Vagina (tissue), 2 donors: ENCODE measurements at places on chromosomes 5 and 9. TPM values are rescaled to one million over a fixed set of nuclear protein-coding genes. Genes with fewer than 3 reads are reported as not detected.

GRCh38 chr5:178542455-178542854 is 47.7 kb downstream of the COL23A1 start:
- no peak for DNase-seq

GRCh38 chr5:100550531-100551051 is 15.4 kb downstream of the FAM174A start:
- no peak for DNase-seq

DNA sequence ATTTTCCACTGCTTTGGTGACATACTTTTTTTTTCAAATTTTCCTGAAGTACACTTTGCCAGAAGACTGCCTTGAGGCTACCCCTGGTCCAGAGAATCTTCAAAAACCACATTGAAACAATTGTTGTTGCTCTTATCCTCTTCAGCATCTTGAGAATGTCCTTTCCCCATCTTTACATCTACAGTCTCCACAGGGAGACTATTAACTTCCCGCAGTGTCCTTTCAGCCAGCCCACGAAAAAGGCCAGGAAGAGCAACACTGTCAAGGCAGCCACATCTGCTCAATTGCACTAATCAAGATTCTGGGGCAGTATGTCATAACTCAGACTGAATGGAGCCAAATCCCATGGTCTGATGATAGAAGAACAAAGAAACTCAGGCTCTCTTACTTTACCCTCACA is 148.3 kb downstream of the ENC1 start:
- no peak for DNase-seq

GRCh38 chr5:146703499-146703898 is 175.1 kb downstream of the PPP2R2B start:
- DNase-seq: no peak

DNA sequence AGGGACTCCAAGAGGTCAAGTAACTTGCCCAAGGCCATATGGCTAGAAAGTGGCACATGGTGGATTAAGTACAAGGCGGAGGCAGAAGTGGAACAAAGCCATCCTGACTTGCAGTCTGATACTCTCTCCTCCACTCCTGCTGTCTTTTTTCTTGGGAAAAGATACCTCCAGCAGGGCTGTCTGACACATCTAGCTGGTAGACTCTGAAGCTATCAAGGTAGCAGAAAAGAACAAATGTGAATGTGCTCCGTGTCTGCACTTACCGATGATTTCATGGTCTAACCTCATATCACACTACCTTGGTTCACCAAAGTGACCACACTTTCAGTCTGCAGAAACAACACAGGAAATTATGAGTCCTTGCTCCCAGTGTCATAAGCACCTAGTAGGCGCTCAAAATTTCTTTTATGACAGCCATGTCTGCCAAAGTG is 284.8 kb downstream of the CRB2 start:
- no peak for DNase-seq

- no peak for DNase-seq
Observed at GRCh38 chr5:4295663-4296339, 700.2 kb downstream of the IRX1 start.

The LCP2 gene
- total RNA-seq: 25.5 TPM

The RLN1 gene
- not detected for total RNA-seq

The MYMK gene
- not detected for total RNA-seq

The SLC25A25 gene
- 44.4 TPM for total RNA-seq

The GDNF gene
- total RNA-seq: 0.98 TPM

The TAS2R1 gene
- not detected for total RNA-seq

The PMPCA gene
- total RNA-seq: 23.6 TPM
